ENCODE measurements at places on chromosomes 6 and 20.

DNA sequence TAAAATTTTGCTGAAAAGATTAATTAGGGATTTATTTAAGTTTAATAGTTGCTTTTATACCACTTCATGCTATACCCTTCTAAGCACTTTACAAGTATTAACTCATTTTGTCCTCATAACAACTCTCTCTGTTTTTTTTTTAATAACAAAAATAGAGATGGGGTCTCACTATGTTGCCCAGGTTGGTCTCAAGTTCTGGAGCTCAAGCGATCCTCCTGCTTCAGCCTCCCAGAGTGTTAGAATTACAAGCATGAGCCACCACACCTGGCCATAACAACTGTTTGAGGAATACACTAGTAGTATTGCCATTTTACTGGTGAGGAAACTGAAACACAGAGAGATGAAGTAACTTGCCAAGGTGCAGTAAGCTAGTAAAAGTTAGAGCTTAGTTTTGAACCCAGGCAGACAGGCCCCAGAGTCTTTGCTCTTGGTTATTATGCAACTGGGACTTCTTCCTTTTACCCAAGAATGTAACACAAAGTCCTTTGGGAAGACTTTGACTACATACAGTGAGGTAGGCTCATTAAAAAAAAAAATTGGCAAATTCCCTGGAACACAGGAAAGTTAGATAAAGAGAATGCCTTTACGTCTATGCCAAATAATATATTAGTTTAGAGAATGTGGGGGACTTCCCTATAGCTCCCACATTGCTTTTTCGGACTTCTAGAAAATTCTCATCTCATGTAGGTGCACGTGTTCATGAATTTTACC, 11.4 kb downstream of the ANKS1A start:
- no peak for DNase-seq

- no peak for DNase-seq
These were observed 72.2 kb downstream of the RIN2 start for GRCh38 chr20:19830211-19830785.

DNA sequence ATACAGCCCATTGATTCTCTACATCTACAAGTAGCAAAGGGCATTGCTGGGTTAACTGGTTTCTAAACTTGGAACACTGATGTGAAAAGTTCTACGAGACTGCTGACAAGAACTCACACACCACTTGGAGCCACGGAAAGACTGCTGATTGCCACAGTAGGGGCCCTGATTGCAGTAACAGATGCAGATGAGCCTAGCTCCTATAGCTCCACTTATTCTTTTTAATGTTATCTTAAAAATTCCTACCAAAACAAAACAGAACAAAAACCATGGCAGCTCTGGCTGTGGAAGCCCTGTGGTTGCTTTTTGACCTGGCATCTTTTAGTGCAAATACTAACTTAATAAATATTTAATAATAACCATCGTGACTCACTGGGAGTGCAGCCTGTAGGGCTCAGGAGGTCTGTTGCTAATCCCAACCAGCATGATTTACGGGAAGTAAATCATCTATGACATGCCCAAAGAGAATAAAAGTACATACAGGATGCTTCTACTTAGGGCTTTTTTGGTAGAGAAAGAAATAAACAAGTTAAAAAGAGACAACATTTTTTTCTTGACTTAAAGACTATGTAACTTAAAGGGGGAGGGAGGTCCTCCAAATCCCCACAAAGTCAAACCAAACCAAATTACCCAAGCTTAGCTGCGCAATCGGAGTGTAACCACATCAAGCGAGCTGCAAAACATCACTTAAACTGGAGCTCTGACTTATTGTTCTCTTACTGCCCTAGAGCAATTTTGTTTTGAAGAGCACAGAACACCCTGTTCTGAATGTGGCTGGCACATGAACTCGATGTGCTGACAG, 87.2 kb downstream of the FKBP5 start:
- peak; percentile 76 for DNase-seq

- DNase-seq: no peak
These were observed 576.6 kb upstream of the FLRT3 start for GRCh38 chr20:14913896-14914620.

DNA sequence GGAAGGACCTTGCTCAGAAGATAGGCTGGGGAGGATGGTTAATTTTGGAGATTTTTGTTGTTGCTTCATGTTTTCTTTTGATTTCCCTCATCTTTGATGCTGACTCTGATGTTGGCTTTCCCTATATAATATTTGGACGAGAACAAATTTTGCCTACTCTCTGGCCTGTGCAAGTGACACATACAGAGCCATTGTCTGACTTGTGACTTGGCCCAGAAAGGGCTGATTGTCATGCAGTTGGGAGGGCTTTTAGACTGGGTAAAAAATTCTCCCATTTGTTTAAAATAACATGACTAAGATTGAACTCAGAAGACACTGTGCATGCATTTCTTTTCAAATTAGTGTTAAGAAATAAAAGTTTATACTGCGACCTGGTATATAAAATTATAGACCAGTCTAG, 98.6 kb upstream of the SUPT3H start:
- DNase-seq: no peak

GRCh38 chr20:35630636-35631035, 15.0 kb downstream of the SPAG4 start:
- DNase-seq: no peak
